ENCODE measurements at places on chromosomes 16 and 17. TPM values are rescaled to one million over a fixed set of nuclear protein-coding genes. Genes with fewer than 3 reads are reported as not detected.

SPSB3 gene
- 35.6 TPM for polyA plus RNA-seq

LRRC37A gene
- 1.3 TPM for polyA plus RNA-seq

YBX2 gene
- polyA plus RNA-seq = not detected

CCDC40 gene
- 2.3 TPM for polyA plus RNA-seq

CCL16 gene
- polyA plus RNA-seq = not detected

TBC1D28 gene
- not detected for polyA plus RNA-seq

CLUH gene
- 16.9 TPM for polyA plus RNA-seq

C17orf58 gene
- polyA plus RNA-seq = 12.8 TPM

PIMREG gene
- polyA plus RNA-seq = 24.4 TPM

RASD1 gene
- 1.2 TPM for polyA plus RNA-seq

TP53TG3B gene
- polyA plus RNA-seq = not detected

TK1 gene
- 79.4 TPM for polyA plus RNA-seq

HEATR9 gene
- polyA plus RNA-seq = not detected

PHOSPHO1 gene
- not detected for polyA plus RNA-seq

ITGAL gene
- polyA plus RNA-seq = 0.27 TPM

CRAMP1 gene
- 2.2 TPM for polyA plus RNA-seq

LGALS9B gene
- polyA plus RNA-seq = not detected

KRT28 gene
- polyA plus RNA-seq = not detected

KRT34 gene
- polyA plus RNA-seq = 39.8 TPM

MYCBPAP gene
- polyA plus RNA-seq = 0.79 TPM

ITGAD gene
- polyA plus RNA-seq = not detected

ARHGAP44 gene
- polyA plus RNA-seq = 0.33 TPM

SLC35G6 gene
- not detected for polyA plus RNA-seq

KIF18B gene
- 4.6 TPM for polyA plus RNA-seq

TNP2 gene
- polyA plus RNA-seq = not detected

All from GM23248 (cell line).